Cardiac muscle cell (in vitro differentiated cells and primary cell): ENCODE measurements at places on chromosomes 2 and 18. TPM values are rescaled to one million over a fixed set of nuclear protein-coding genes. Genes with fewer than 3 reads are reported as not detected.

DNA sequence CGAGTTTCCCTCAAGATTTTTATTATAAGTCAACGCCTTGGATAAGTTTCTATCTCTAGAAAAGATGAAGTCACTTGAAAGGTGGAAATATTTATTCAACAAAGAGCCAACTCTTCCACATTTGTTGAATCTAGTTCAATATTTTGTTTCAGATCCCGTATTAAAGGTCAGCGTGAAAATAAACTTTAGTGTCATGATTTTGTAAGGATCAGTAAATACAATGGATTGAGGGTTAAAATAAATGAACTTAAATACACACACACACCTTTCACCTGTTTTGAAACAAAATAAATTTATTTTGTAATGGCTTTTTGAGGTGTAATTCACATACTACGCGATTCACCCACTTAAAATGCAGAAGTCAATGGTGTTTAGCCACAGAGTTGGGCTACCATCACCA, 16.0 kb upstream of the NPPC start:
- no peak for DNase-seq

GRCh38 chr2:202612145-202612544, 22.6 kb upstream of the FAM117B start:
- DNase-seq = no peak

Gene CCBE1
- 1.5 and 1.8 TPM in 2 replicates for total RNA-seq

DNA sequence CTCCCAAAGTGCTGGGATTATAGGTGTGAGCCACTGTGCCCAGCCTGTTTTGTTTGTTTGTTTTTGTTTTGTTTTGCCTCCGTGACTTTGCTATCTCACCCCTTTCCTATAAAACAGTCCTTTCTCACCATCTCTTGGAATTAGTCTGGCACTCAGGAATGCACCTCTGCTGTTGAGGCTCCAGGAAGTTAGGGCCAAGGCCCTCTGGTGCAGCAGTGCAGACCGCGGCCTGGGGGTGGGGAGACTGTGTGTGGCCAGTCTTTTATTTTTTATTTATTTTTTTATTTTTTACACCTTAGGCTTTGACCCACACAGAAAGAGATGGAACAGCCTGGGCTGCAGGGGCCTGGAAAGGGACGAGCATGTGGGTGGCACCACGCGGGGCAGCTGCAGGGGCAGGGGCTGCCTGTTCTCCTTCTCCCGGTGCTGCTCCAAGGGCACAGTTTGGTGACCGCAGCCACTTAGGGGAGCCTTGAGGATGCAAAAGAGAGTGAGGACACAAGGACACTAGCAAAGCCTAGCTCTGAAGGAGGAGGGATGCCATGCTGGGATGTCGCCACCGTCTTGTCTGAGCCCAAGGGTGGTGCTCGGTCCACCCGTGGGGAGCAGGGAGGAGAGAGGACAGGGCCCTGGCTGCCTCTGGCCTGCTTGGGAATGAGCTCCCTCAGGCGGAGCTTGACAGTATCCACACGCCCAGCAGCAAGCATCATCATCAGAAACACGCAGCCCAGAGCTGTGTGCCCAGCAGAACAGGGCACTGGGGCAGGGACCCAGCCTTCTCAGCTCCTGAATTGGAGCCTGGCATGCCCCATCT, 19.4 kb upstream of the ALPI start:
- DNase-seq = no peak

GRCh38 chr18:45012286-45012685, 331.6 kb downstream of the SETBP1 start:
- no peak for DNase-seq

Gene CSRNP3
- 10.8 and 13.8 TPM in 2 replicates for total RNA-seq

- no peak for DNase-seq
These were observed 513.0 kb downstream of the XIRP2 start for GRCh38 chr2:167401309-167401708.

DNA sequence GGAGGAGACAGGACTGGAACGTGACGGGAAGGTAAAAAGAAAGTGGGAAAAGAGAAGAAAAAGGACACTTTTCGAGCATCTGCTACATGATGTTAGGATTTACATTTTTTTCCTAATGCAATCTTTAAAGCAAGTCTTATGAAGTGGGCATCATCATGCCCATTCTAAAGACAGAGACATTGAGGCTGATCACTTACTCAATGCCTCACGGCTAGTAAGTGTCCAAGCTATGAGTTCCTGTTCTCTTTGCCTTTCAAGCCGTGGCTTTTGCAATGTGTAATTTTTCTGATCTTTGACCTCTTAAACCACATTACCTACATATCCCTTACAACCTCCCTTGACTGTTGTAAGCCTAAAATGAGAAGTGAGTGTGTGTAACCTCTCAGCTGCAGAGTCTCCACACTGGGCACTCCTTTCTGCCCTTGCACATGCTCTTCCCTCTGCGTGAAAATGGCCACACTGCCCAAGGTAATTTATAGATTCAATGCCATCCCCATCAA, 649.2 kb downstream of the RNF144A start:
- DNase-seq = no peak

Gene CNTNAP5
- 0.03 TPM in 1 of 2 replicates, not detected in the other for total RNA-seq

- DNase-seq = peak; percentile 23
These were observed 5.3 kb upstream of the FLACC1 start for GRCh38 chr2:201362396-201362795.

DNA sequence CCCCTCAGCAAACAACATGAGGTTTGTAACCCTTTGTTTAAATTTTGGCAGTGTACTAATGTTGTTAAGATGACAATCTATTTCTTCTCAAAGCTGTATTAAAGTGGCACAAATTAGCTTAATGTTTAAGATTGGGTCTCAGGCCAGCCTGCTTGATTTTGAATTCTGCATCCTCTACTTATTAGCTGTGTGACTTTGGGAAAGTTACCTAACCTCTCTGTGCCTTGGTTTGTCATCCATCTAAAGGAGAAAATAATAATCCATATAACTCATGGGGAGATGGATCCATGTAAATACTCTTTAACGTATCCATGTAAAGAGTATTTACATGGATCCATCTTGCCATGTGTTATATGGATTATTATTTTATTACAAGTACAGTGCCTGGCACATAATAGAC, 2.1 kb downstream of the TRPM8 start:
- DNase-seq = no peak

GRCh38 chr2:46179037-46179621, 118.1 kb upstream of the EPAS1 start:
- DNase-seq = peak; percentile 98

GRCh38 chr18:58180738-58181353, 136.8 kb downstream of the NEDD4L start:
- peak; percentile 61 for DNase-seq

DNA sequence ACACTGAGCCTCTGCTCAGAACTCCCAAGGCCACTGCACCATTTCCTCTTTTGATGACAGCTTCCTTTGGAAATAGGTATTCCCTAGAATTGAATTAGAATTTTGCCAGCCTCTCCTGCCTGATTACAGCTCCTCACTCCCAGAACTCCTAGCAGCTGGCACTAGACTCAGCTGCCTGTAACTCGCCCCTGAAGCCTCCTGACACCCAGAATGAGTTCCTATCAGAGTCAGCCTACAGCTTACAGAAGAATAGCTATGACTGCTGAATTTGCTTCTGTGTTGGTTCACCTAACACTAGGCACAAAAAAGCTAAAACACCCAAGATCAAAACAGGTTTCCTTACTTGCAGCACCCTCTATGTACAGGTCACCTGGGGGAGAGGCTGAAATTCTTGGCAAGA, 108.2 kb upstream of the PTPRM start:
- peak; percentile 34 for DNase-seq

Gene IL1B
- total RNA-seq = not detected in 2 replicates

Gene DQX1
- total RNA-seq = 0.98 and 1.1 TPM in 2 replicates

- no peak for DNase-seq
These were observed 264.0 kb upstream of the EPHA4 start for GRCh38 chr2:221836095-221836494.

Gene CENPA
- total RNA-seq = 1.9 and 18.6 TPM in 2 replicates

Gene REG3A
- 0.30 and 2.6 TPM in 2 replicates for total RNA-seq

GRCh38 chr2:144102386-144102785, 417.5 kb downstream of the ZEB2 start:
- no peak for DNase-seq

GRCh38 chr2:131039101-131039440, 54.2 kb downstream of the FAM168B start:
- no peak for DNase-seq

DNA sequence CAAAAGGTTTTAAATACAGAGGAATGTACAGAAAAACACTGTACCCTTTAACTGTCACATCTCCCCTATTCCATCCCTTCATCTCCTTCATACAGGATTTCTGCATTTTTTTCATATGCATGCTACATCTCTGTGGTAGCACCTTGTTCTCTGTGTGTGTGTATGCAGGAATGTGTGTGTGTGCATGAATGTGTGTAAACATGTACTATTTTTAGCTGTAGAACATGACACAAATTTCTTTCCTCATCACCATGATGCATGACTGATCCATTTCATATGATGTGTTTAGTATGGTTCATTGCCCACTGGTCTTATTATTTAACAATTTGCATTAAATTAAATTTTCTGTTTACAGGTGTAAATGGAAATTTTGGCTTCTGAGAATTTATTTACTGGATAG, 21.5 kb upstream of the ZEB2 start:
- DNase-seq = no peak

DNA sequence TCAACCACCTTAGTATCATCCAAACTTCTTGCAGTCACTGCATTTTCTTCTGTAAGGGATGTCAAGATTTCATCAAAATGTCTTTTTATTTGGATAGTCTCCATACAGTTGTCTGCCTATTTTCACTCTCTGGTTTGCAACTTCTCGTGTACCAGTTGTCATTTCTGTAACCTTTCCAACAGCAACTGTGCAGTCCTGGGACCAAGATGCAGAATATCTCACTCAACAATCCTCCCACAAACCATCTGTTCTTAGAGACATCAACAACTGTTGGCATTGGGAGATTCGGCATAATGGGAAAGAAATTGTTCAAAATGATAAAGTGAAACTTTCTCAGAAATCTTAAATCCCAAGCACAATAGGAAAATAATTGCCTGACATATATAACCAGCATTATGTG, 933.6 kb upstream of the SLC39A10 start:
- DNase-seq = no peak

DNA sequence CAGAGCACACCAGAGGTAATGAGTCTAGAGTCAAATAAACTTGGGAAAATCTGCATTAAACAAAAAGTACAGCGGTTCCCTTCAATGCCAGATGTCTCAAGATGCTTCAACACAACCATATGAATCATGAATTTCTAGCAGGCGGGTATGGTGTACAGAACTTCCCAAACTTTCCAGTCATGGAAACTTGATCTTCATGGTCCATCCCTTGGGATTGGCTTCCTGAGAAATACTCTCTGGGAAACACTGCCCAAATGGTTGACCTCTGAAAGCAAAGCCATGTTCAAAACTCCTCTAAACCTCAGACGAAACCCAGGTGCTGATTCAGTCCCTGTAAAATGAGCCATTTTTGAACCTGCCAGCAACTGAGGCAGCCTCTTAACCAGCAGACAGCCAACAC, 16.4 kb upstream of the TMEM247 start:
- DNase-seq = no peak

GRCh38 chr18:41043876-41044275, 911.2 kb upstream of the PIK3C3 start:
- no peak for DNase-seq

- no peak for DNase-seq
These were observed 271.5 kb upstream of the LYPD1 start for GRCh38 chr2:132941296-132942020.

Gene ABCG8
- total RNA-seq = 0.04 TPM in 1 of 2 replicates, not detected in the other

DNA sequence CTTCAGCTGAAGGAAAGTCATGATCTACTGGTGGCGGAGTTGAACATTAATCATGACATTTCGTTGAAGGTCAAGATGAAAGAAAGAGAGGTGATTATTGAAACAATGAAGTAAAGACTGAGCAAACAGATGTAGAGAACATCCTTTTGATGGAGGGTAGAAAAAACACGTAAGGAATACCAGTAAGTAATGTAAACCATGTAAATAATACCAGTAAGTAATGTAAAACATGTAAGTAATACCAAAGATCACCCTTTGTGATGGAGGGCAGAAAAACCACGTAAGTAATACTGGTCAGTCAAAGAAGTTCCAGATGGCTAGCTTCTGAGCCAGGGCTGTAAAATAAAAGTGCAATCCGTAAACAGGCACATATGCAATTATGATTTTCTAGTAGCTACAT, 1387.7 kb downstream of the SUCLG1 start:
- no peak for DNase-seq

Gene MC5R
- total RNA-seq = not detected in 2 replicates

GRCh38 chr18:4797002-4797685, 342.0 kb upstream of the DLGAP1 start:
- DNase-seq = no peak

Gene SP110
- 0.35 and 2.4 TPM in 2 replicates for total RNA-seq

GRCh38 chr2:105904938-105905337, 160.2 kb downstream of the NCK2 start:
- no peak for DNase-seq

GRCh38 chr18:46411867-46412690, 244.9 kb downstream of the LOXHD1 start:
- DNase-seq = peak; percentile 71

Gene UNC50
- 35.0 and 37.9 TPM in 2 replicates for total RNA-seq

DNA sequence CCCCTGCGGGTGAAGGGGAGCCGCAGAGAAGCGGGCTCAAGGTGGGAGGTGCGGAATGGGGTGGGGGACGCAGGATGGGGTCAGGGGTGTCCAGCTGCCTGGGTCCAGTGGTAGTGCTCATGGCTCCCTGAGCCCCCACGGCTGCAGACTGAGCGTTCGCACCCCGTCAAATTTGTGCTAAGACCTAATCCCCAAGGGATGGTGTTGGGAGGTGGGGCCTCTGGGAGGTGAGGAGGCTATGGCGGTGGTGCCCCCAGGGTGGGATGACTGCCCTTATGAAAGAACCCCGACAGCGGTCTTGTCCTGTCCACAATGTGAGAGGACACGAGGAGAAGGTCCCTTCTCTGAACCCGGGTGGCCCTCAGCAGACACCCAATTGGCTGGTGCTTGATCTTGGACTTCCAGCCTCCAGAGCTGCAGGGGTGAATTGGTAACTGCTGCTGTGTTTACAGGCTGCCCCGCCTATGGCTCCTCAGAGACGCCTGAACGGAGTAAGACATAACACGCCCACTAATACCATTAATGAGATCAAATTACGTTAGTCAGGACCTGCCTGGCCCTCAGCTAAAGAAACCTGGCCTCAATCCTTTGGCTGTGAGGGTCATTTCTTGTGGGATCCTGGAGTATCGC, 42.6 kb downstream of the PXDN start:
- DNase-seq = peak; percentile 27

DNA sequence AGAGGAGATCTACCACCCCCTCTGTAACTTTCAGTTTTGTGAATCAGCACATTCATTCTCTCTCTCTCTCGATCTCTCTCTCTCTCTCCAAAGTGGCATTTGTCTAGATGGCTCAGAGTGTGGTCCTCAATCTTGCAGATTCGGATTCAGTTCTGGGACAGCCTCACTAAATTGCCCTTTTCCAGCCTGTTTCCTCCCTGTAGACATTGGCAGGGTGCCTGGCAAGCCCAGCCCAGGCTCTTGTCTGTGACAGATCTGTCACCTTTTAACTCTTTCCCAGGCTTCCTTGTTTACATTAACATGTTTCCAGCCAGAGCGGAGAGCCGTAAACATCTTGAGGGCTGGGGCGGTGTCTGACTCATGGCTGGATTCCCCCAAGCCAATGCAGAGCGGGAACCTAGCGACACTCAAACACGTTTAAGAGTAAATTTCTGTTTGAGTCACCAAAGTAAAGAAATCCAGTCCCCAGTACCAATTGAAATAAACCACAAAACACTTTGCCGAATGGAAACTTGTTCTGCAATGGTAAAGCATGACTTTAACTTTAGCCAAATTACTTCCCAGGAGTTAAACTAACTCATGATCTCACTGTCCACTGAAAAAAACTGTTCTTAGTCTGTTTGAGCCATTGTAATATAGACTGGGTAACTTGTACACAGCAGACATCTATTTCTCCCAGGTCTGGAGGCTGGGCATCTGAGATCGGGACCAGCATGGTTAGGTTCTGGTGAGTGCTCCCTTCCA, 6.6 kb upstream of the CYP27C1 start:
- no peak for DNase-seq
